ENCODE measurements at places on chromosomes 11 and 22.

- no peak for DNase-seq
Observed at GRCh38 chr11:84558085-84558905, 1068.8 kb downstream of the DLG2 start.

- DNase-seq = no peak
Observed at GRCh38 chr11:129286813-129287212, 88.8 kb upstream of the BARX2 start.

DNA sequence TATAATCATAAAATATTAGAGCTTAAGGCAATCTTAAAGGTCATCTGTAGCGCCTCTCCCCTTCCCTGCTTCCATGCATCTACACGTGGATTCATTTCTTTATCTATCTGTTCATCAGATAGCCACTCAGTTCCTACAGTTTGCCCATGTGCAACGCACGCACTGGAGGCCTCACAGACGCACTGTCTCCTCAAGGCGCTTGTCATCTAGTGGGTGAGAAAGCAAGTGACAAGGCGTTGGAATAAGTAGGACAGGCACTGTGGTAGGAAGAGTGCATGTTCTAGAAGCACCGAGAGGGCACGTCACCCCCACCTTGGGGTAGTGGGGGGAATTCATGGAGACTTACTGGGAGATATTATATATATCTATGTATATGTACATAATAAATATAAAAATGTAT is 20.8 kb upstream of the JAM3 start:
- DNase-seq = no peak

GRCh38 chr22:33969045-33969444 is 48.8 kb upstream of the LARGE1 start:
- DNase-seq = no peak

GRCh38 chr22:28268171-28268570 is 349.1 kb upstream of the PITPNB start:
- DNase-seq = no peak

GRCh38 chr22:23519442-23520157 is 60.5 kb downstream of the IGLL1 start:
- no peak for DNase-seq

GRCh38 chr11:78926633-78927338 is 352.1 kb upstream of the NARS2 start:
- no peak for DNase-seq

DNA sequence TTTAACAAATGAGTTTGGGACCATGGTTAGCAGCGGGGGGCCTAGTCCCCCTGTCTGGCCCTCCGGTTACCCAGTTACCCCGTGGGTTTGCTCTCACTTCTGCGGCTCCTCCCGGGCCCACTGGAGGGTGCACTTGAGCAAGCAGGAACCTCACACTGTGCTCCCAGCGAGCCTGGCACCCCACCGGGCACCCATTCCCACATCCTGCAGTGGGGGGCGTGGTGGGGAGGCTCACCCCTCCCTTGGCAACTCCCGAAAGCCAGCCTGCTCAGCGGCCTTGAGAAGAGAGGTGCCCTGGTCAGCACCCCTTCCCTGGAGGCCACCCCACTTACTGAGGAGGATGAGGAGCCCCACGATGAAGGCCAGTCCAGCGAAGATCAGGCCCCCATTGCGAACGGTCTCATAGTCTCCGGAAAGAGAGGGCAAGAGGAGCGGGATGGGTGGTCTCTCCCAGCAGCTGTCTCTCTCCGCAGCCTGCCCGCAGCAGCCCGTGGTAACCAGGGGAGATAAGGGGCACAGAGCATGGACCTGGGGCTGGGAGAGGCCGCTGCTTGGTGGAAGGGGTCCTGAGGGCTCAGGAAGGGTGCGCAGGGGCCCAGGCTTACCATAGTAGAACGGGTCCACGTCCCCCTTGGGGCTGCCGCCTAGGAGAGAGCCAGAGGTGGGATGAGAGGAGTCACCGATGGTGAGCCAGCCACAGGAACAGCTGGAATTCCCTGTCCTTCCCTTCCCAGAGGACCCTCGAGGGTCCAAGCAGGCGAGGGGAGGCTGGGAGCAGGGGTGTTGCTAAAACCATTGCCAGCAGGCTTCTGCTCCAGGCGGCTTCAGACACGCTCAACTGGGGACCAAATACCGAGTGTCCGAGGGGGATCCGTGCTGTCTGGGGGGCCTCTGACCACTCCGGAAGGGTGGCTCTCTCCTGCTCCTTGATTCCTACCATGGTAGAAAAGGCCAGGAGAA is 2.2 kb downstream of the FXYD2 start:
- peak; percentile 48 for DNase-seq

- DNase-seq = no peak
Observed at GRCh38 chr22:27903805-27904473, 15.1 kb downstream of the PITPNB start.

- DNase-seq = no peak
Observed at GRCh38 chr22:29524442-29525191, 28.9 kb downstream of the THOC5 start.

DNA sequence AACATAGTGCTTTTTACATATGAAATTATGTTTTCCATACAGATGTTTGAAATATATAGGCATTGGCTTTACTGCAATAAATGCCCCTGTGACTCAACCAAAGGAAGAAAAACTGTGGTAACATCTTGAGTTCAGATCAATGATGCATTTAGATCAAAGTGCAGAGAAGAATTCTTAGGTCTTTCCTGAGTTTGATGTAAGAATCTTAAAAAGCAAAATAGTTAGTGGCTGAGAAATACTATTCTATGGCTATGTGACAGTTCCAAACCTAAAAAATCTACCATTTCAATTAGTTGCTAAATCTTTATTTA is 93.7 kb downstream of the SOX6 start:
- DNase-seq = no peak

DNA sequence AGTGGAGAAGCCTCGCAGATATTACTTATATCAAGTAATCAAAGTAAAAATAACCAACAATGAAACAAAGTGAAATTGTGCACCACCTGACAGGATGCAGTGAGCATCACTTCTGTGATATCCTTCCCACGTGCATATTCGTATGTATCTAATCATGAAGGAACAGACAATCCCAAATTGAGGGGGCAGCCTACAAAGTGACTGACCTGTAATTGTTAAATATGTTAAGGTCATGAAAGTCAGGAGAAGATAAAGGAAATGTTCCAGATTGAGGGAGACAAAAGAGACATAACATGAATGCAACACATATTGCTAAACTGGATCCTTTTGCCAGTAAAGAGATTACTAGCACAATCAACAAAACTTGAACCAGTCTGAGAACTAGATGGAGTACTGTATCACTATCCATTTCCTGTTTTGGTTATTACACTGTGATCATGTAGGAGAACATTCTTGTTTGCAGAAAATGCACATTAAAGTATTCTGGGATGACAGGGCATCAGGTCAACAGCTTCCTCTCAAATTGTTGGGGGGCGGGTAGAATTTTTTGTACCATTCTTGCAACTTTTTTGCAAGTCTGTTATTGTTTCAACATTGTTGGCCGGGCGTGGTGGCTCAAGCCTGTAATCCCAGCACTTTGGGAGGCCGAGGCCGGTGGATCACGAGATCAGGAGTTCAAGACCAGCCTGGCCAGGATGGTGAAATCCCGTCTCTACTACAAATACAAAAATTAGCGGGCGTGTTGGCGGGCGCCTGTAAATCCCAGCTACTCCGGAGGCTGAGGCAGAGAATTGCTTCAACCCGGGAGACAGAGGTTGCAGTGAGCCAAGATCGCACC is 2.0 kb downstream of the SBF2 start:
- DNase-seq = no peak

DNA sequence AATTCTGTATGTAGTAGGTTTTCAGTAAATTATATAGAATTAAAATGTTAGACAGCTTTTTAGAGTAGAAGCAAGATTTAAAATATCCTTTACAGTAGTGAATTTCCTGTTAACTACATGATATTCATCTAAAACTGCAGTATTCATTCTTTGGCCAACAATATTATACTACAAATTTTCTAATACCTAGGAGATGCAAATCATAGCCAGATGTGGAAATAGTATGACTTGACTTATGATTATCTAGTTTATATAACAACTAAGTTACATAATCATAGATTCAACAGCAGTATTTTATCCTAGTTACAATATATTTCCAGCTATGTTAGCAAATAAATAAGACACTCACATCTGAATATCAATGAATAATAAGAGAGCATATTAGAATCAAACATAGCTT is 163.2 kb downstream of the MSANTD4 start:
- DNase-seq = no peak

- no peak for DNase-seq
Observed at GRCh38 chr22:19419464-19420178, 11.9 kb downstream of the HIRA start.

- no peak for DNase-seq
Observed at GRCh38 chr11:77770629-77771028, 49.9 kb downstream of the RSF1 start.

Data from stimulated activated CD4-positive, alpha-beta T cell treated with anti-CD3 and anti-CD28 coated beads, Interleukin-15, amount 100 ng/mL, for 1 hour (primary cell).